IMR-90 (cell line): ENCODE measurements at places on chromosomes 2 and 18.

DNA sequence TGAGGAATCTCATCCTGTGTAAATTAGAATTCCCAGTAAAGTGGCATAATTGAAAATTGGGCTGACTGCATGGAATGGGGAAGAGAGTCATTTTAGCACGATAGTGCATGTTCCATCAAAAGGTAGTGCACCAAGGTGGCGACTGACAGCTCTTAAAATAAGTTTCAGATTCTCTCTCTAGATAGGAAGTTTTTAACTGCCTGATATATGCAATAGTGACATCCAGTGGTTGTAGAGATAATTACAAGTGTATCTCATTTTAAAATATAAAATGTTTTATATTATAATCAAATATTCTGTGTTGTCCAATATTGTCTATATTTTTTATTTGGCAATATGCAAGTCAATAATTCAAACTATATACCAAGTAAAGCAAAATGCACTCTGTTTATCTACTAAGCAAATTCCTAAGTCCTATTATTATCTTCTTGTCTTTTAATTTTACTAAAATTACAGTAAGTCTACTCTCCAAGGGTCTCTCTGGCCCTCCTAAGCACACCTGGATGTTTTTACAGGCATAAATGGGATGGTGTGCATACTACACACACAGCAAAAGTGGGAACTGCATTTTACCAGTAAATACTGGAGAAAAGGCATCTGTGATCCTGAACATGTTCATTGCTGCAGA lies 397.7 kb upstream of the HNRNPA3 start:
- peak; percentile 26 for DNase-seq

DNA sequence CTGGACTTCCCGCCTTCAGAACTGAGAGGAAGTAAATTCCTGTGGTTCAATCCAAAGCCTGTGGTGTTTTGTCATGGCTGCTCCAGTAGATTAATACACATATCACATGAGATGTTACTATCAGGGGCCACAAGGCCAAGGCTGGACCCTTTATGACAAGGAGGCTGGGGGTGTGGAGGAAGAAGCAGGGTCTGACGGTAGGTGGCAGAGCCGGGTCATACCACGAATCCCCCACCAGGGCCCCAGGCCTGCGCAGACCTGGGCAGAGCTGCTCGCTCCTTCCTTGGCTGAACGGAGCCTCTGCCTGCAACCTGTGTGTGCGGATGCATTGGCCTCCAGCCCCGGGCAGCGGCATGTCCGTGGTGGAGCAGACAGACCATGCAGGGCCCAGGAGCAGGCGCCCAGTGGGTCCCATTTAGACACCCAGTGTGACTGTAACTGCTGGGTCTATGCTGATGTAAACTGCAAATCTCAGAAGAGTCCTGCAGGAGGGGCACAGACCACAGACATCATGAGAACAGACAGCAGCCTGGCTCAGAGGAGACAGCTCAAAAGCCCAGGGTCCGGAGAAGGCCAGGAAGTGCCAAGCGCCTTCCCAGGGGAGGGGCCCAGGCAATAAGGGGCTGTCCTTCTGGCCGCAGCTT lies 155.2 kb downstream of the PXDN start:
- DNase-seq, result peak; percentile 43

- peak; percentile 43 for DNase-seq
Measured at GRCh38 chr2:141035846-141036420, 1094.9 kb downstream of the LRP1B start.

DNA sequence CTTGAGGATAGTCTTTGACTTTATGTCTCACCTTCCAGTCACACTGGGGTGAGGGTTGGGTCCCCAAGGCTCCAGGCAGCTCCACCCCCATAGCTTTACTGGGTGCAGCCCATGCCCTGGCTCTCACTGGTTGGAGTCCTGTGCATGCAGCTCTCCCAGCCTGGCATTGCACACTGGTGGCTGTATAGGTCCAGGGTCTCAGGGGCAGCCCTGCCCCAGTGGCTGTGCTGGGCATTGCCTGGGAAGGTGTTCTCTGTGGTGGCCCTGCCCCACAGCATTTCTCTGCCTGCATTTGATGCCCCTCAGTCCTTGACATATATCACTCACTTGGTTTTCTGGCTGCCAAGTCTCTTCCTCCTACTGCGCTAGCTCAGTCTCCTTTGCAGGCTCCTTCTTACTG lies 21.2 kb downstream of the MPHOSPH10 start:
- DNase-seq, result no peak
